ENCODE measurements at places on chromosomes 6 and 20.

DNA sequence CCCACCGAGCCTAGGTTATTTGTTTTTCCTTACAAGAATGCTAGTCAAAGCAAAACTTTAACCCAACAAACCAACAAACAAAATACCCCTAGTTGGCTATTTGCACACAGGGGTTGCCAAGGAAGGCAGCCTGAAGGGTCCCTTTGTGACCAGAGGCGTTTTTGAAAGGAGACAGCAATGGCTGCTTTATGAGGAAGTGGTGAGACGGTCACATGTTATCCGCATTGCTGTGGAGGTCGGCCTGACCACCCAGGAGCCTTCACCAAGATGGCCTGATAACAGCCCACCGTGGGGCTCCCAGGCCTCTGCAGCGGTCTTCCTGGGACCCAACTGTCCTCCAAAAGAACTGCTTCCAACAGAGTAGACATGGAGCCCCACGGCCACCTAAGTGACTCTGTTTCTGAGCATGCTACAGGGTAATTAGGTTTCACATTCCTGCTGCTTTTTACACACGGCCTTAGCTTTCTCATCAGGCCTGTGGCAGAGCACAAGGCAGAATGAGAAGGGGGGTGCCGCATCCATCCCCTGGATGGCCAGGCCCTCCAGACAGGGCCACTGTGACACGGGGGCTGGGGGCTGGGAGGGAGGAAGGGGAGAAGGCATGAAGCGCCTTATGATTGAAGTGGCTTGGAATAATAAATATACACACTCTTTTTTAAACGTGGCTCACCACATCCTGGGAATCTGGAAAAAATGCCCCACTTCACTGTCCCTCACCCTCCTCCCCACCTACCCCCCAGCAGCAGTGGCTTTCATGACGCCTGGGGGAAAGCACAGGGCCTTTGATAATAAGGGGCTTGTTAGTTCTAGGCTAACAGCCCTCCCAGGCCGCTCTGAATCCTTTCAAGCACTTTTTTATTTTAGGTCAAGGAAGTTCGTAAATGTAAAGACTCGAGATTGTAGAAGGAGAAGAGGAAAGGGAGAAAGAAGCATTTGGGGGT is 86.0 kb downstream of the CLIC5 start:
- no peak for DNase-seq

DNA sequence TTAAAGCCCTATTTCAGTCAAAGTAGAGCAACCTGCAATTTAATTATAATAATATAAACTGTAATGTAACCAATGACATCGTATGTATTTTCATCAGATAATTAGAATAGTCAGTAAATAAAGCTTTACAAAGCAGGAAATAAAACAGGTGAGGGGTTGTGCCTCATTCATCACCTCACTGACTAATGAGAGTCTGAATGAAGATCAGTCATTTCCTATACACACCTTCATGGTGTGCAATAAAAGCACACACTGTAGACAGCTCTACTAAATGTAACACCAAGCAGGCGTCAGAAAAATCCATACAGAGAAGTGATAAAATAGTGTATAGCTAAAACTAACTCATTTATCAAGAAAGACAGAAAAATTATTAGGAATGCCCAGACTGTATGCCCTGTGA is 105.9 kb downstream of the MAN1A1 start:
- no peak for DNase-seq

DNA sequence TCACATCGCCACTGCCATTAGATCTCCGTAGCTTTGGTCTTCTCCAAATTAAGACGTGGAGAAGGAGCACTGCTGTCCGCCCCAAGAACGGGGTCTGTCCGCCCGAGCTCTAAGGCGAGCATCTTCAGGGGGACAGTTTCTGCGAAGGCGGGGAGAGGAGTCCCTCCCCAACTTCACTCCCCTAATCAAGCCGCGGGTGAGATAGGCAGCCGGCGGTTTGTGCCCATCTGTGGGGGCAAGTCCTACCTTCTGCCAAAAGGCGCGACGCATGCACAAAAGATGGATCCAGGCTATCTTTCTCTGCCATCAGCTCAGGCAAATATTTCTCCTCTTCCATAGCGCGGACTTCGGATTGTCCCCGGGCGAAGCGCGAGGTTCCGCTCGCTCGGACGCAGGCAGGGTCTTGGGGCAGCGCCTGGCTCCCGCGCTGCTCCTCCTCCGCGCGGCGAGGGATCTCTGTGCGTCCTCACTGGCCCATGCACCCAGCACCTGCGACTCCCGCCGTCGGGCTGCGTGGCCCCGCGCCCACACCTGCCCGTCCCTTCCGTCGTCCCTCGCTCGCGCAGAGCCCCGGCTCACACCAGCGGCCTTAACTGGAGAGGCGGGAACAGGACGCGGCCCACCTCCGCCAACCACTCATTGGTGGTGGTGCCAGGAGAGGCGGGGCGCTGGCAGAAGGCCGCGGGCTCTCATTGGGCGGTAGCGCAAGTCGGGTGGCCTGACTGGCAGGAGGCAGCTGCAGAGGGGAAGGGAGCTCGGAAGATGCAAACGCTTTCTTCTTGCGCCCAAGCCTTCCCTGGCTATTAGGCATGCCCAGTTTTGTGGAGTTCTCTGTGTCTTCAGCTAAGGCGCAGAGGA is at the start of gene KHDRBS2:
Gene KHDRBS2, minus strand, starts transcription at position 614 of the 858 bp plus-strand sequence.
- DNase-seq: peak; percentile 80

DNA sequence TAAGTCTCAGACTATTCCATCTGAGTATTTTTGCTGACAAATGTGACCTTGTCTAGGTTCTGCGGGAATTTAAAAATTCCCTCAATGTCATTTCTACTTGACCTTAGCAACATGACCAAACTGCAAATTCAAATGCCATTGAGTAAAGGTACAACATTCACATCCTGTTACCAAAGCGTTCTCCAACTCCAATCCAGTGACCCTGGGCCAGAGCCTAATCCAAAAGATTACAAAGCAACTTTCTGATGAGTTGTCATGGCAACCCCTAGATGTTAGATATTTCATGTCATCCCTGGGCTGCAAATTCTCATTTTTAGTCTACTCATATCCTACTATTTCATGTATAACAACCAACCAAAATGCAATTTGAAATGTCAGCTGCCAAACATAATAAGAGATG is 65.3 kb downstream of the BACH2 start:
- DNase-seq: no peak

DNA sequence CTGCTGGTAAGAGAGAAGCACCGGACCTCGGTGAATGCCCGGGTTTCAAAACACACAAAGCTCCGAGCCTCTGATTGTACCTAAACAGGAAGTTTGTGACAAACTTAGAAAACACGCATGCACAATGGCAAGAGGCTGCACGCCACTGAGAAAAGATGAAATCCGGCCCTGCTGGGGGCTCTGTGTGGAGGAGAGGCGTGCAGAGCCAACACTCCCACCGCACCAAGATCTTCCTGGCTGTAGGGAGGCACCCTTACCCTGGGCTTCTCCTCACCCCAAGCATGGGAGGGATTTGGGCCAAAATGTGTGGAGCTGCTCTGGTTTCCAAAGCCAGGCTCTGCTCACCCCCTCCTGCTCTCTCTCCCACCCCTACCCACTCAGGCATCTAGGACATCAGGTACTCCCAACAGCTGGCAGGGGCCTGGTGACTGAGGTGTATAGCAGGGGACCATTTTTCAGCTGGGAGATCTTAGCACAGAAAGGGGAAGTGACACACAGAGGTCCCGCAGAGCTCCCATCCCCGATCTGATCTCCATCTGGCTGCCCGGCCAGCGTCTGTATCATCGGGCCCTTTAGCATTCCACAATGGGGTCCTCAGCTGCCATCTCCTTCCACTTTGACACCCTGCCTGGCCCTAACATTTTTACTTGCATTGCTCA is 84.2 kb downstream of the TRERF1 start:
- DNase-seq: no peak

DNA sequence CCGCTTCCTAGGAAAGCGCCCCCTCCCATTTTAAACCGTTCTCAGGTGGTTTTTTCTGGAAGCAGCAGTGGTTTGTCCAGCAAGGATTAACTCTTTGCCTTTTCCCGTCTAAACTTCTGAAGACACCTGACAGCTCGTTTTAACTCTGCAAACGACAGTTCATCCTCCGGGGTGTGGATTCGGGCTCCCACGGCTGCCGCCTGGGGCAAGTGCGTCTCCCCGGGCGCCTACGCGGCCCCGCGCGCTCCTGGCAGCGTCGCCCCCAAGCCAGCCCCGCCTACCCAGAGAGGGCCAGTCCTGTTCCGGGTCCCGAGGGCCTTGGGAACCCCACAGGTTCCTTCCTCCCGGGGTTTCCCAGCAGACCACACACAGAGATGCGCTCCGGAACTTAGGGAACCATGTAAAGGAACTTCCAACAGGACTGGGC is 54.4 kb downstream of the PRR18 start:
- DNase-seq: no peak

- DNase-seq: no peak
Observed at GRCh38 chr6:38481211-38481836, 158.4 kb downstream of the BTBD9 start.

Measured in NCI-H1105 treated with DMSO at 0.1 percent for 48 hours (cell line).